ENCODE measurements at places on chromosomes 7 and 10.

- no peak for DNase-seq
These were observed 164.6 kb upstream of the ZMIZ1 start for GRCh38 chr10:78904196-78904595.

- DNase-seq = no peak
These were observed 38.8 kb downstream of the PTN start for GRCh38 chr7:137304624-137305235.

DNA sequence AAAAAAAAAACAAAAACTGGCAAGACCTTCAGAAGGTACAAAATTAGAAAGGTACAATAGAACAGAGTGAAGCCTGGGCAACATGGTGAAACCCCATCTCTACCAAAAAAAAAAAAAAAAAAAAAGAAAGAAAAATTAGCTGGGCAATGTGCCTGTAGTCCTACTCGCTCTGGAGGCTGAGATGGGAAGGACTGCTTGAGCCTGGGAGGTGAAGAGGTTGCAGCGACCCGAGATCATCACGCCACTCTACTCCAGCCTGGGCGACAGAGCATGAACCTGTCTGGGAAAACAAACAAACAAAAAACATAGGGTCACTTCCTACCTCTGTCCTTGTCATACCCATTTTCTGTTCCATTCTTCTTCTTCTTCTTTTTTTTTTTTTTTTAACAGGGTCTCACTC, 45.6 kb upstream of the DLG5 start:
- DNase-seq = no peak

GRCh38 chr10:7895699-7896090, 77.4 kb downstream of the TAF3 start:
- DNase-seq = no peak

GRCh38 chr7:7569081-7569527, 2.4 kb downstream of the MIOS start:
- no peak for DNase-seq

GRCh38 chr7:1999278-1999984, 233.3 kb downstream of the MAD1L1 start:
- no peak for DNase-seq

DNA sequence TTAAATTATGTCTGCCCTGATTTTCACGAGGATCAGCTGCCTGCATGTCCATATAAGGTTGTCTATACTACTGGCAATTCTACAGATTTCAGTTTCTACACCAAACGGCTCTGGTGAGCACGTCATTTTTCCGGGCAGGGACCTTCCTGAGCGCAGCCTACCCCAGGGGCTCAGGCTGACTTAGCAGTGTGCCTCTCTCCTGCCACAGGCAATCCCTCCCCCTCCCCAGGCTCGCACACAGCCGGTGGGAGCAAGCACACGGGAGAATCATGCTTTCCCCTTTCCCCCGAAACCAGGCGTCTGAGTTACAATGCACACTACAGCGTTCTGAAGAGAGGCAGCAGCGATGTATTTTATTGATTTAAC, 1.7 kb downstream of the KLF6 start:
- no peak for DNase-seq

GRCh38 chr10:23370106-23370505, 25.5 kb upstream of the C10orf67 start:
- DNase-seq = no peak

DNA sequence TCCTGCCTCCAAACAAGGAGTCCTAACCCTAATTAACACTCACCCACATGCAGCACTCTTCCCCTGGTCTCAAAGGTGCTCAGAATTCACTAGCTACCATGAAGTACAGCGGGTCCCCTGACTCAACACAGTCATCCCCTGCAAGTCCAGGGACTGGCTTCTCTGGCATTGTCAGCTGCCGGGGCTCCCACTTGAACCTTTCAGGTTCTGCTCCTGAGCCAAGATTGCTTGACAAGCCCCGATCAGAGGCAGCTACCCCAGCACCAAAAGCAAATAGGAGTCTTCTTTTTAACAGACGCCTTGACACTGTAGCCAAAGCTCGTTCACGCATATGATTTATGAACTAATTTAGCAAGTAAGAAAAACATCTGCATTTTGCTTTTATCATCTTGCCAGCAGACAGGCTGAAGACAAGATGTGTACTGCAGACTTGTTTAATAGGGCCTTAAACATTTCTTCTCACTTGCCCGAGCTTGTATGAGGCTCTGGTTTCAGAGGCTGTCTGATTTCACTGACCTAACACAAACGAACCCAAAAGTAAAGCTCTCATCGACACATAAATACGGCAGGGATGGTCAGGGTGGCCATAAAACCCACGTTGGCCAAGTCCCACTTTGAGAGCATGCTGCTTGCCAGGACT, 67.6 kb upstream of the ADAM12 start:
- no peak for DNase-seq

DNA sequence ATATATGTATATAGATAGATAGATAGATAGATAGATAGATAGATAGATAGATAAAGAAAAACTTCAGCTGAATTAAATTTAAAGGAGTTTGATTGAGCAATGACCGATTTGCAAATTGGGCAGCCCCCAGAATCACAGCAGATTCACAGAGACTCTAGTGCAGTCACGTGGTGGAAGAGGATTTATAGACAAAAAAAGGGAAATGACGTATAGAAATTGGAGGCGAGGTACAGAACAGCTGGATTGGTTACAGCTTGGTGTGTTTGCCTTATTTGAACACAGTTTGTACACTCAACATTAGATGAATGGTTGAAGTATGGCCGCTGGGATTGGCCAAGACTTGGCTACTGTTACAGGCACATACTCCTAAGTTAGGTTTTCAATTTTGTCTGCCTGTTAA, 8.2 kb upstream of the PODXL start:
- no peak for DNase-seq

- DNase-seq = no peak
These were observed 21.8 kb downstream of the NT5C2 start for GRCh38 chr10:103171278-103171677.

- DNase-seq = no peak
These were observed 158.8 kb downstream of the NXPH1 start for GRCh38 chr7:8592167-8592566.
